ENCODE measurements at places on chromosomes 5 and 9. TPM values are rescaled to one million over a fixed set of nuclear protein-coding genes. Genes with fewer than 3 reads are reported as not detected.

The FAM81B gene
- total RNA-seq: not detected

GRCh38 chr9:224026-224425, 9.4 kb downstream of the DOCK8 start:
- no peak for DNase-seq

The ADRB2 gene
- 1.4 TPM for total RNA-seq

- DNase-seq: no peak
Measured at GRCh38 chr5:10485142-10485795, 43.6 kb downstream of the ROPN1L start.

- DNase-seq: no peak
Measured at GRCh38 chr5:161009194-161009593, 157.2 kb upstream of the ATP10B start.

DNA sequence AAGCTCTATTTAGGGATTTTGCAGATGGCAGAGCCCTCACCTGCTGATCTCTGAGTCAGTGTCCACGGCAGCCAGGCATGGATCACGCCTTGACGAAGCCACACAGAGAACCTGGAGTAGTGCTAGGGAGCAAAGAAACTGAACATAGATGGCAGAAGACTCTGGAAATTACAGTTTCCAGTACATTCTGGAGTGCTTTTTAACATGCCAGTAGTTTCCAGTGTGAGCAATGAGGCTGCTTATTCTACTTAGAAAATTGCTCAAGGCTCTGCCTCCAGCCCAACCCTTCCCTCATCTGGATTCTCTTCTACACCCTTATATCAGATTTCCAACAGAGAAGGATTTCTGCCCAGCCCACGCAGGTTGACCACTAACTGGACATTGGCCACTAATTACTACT, 203.3 kb downstream of the ADAMTS12 start:
- DNase-seq: no peak

DNA sequence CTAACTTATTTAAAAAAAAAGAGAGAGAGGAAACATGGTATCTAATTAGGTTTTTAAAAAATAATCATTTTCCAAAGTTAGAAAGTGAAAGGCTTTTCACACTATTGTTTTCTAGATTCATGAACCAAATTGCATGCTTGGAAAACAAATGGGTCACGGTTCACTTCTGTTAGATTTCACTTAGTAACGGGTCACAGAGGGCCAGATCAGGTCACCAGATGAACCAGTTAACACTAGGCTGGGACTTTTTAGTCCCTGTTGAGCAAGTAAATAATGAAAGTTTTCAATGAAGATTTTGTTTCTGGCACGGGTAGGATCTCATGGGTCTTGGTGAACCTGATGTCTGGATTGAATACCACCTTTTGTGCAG, 207.2 kb upstream of the RFX3 start:
- DNase-seq: no peak

GRCh38 chr5:129141078-129141477, 46.5 kb downstream of the ISOC1 start:
- no peak for DNase-seq

The BNC2 gene
- total RNA-seq: 19.3 TPM

Data from left colon (tissue), 2 donors.